ENCODE measurements at places on chromosomes 3 and 15. TPM values are rescaled to one million over a fixed set of nuclear protein-coding genes. Genes with fewer than 3 reads are reported as not detected.

The NPAP1 gene
- 0.07 TPM for total RNA-seq

The FBXO40 gene
- 0.15 TPM for total RNA-seq

GRCh38 chr15:91611561-91612323 is 241.8 kb upstream of the SLCO3A1 start:
- no peak overlapping the region for H3K27ac ChIP-seq
- no peaks in the 10 kb centered on the region for H3K36me3 ChIP-seq
- no peak overlapping the region for H3K4me3 ChIP-seq

DNA sequence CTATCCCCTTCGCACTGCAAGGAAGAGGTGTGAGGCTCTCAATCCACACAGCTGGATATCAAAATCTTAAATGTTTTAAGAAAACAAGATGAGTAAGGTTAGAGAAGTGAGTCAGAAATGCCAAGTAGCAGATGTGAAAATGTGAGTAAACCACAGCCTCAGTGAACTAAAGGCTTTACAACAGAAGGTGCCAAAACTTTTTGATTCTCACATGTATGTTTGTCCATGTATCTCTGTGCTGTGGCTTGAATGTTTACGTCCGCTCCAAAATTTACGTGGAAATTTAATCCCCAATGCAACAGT is 126.8 kb upstream of the PFN2 start:
- DNase-seq, result no peak
- no peak overlapping the region for H3K27ac ChIP-seq
- peaks cover 9% of the 10 kb centered on the region for H3K36me3 ChIP-seq
- H3K4me1 ChIP-seq, result peaks cover 9% of the 10 kb centered on the region
- no peaks in the 10 kb centered on the region for H3K27me3 ChIP-seq

- peaks cover 6% of the 10 kb centered on the region for H3K36me3 ChIP-seq
- no peaks in the 10 kb centered on the region for H3K4me1 ChIP-seq
- H3K4me3 ChIP-seq, result no peak overlapping the region
- no peaks in the 10 kb centered on the region for H3K27me3 ChIP-seq
Measured at GRCh38 chr3:157136647-157137387, 23.1 kb downstream of the CCNL1 start.

DNA sequence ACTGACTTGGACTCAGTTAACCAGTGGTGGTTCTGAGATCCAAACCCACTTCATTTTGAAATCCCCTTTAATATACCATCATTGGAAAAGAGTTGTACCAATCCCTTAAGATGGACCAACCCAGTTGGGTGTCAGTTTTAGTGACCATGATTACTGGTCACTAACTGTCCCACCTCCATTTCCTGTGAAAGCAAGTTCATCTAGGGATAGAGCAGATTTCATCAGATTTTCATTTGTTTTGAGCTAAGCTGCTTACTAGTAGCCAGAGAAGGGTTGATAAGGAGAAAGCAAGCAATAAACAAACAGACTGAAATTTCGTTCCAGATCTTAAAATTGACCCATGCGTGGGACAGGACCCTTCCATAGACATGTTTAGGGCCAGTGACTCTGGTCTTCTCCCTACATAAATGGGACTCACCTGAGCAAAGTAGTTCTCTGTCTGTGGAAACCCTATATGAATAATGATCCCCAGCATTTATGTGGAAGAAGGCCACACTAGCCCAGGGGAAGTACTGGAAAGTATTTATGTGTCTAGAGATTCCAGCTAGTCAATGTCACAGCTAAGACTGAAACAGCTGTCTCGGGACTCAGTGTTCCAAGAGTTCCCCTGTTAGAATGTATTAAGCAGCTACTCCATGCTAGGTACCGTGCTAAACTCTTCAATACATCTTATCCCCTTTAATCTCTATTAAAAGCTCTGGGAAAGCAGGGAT is 196.0 kb upstream of the BCL6 start:
- no peaks in the 10 kb centered on the region for H3K36me3 ChIP-seq
- peaks cover 2% of the 10 kb centered on the region for H3K4me1 ChIP-seq
- no peak for DNase-seq
- no peaks in the 10 kb centered on the region for H3K27me3 ChIP-seq
- H3K27ac ChIP-seq, result no peak overlapping the region

- H3K27ac ChIP-seq, result no peak overlapping the region
- DNase-seq, result peak; percentile 80
- peaks cover 3% of the 10 kb centered on the region for H3K4me1 ChIP-seq
- no peak overlapping the region for H3K4me3 ChIP-seq
Measured at GRCh38 chr3:58173669-58174398, 36.9 kb downstream of the DNASE1L3 start.

Data from H9 (cell line).